ENCODE measurements at places on chromosomes 11 and 22.

DNA sequence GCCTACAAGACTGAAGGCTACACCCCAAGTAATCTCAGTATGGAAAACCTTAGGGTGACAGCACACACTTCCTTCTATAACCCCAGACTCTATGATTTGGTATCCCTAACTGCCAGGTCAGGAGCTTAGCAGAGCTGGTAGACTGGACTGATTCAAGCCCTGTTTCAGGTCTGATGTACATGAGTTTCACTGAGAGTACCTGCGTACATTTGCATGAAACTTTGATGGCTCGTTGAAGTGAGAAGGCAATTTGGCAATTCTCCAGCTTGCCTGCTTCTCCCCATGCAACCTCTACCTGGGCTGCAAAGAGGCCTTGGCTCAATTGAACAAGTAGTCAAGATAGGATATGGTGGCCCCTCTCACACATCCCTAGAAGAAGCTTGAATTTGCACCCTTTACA, 10.2 kb downstream of the FIBIN start:
- DNase-seq: no peak

DNA sequence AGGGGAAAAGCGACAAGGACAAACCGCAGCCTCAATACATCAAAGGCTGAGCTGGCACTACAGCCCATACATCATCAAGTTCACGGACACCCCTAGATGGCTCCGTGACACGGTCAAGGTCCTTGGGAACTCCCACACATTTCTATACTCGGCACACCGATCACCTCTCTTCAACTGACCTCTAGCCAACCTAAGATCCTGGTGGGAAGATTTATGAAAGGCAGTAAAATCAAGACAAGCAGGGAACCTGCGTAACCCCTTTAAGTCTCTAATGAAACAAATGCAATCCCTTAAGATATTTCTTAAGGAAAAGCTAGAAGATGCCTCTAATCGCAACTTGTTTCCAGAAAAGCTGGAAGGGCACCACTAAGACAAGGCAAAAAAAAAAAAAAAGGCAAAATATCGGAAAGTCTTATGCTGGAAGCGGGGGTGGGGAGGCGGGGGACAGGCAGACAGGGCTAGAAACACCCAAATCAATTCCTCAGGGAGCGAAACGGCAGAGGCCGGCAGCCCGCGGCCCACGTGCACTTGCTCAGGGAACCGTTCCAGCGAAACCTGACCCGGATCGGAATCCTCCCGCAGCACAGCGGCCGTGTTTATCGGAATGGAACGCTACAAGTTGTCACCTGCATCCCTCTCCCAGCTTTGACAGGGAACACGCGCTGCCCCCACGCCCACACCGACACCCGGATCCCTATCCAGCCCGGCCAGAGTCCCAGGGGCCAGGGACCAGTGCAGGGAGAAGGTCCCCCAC, 1.4 kb downstream of the ARHGAP20 start:
- DNase-seq: no peak

DNA sequence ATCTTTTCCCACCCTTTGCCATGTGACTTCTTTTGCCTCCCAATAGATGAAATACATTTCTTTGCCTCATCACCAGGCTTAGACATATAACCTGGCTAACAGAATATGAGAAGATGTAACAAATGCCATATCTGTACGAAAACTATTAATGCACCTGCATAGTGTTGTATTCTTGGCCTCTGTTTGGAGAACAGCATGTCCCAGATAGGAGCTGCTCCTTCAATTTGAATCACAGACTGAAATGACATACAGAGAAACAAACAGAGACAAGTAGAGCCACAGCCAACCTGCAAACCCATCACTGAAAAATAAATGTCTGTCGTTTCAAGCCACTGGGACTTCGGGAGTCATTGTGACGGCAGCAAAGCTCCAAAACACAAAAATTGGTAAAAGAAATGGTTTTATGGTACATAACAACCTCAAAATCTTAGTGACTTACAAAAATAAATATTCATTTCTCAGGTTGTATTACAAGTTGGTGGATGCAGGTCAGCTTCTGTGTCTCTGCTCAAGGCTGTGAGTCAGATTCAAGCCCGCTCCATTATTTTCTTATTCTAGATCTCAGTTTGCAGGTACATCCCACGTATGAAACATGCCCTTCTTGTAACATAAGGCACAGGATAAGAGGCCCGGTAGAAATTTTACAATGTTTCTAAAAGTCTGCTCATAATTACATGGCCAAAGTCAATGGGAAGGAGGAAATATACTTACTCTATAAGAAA, 171.3 kb upstream of the SOX6 start:
- no peak for DNase-seq

DNA sequence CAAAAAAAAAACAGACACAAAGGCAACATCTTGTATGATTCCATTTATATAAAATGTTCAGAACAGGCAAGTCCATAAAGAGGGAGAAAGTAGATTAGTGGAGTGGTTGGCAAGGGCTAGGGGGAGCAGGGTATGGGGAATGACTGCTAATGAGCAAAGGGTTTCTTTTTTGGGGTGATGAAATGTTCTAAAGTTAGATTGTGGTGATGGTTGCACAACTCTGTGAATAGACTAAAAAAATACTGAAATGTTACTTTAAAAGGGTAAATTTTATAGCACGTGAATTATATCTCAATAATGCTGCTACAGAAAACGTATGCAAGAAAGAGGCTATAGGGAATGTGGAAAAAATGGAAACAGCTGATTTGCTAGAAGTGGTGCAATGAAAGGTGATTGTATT, 155.1 kb downstream of the TENM4 start:
- DNase-seq: no peak

GRCh38 chr11:103529181-103529684, 420.0 kb downstream of the DYNC2H1 start:
- DNase-seq: no peak

- DNase-seq: peak; percentile 47
Observed at GRCh38 chr11:114059278-114059983, at the start of gene ZBTB16. ZBTB16 (plus strand) TSS chr11:114059711; CDS start chr11:114063301, 3,590 bp downstream.

GRCh38 chr11:47912843-47913437, 64.8 kb upstream of the NUP160 start:
- DNase-seq: no peak

DNA sequence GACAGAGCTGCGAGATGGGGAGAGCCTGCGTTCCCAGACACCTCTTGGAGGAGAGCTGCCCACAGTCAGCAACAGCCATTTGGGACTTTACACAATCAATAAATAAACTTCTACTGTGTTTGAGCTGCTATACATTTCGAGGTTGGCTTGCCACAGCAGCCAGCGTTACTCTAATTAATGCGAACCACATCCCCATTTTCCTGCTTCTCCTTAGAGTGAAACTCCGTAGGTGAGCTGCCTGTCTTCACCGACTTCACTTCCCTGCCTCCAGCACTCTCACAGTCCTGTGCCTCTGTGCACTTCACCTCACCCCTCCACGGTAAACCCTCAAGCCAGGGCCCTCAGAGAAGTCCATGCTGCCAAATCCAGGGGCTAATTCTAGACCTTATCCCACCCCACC, 5.9 kb upstream of the SLC22A12 start:
- DNase-seq: no peak

GRCh38 chr22:23283591-23284503, 103.5 kb downstream of the BCR start:
- no peak for DNase-seq

DNA sequence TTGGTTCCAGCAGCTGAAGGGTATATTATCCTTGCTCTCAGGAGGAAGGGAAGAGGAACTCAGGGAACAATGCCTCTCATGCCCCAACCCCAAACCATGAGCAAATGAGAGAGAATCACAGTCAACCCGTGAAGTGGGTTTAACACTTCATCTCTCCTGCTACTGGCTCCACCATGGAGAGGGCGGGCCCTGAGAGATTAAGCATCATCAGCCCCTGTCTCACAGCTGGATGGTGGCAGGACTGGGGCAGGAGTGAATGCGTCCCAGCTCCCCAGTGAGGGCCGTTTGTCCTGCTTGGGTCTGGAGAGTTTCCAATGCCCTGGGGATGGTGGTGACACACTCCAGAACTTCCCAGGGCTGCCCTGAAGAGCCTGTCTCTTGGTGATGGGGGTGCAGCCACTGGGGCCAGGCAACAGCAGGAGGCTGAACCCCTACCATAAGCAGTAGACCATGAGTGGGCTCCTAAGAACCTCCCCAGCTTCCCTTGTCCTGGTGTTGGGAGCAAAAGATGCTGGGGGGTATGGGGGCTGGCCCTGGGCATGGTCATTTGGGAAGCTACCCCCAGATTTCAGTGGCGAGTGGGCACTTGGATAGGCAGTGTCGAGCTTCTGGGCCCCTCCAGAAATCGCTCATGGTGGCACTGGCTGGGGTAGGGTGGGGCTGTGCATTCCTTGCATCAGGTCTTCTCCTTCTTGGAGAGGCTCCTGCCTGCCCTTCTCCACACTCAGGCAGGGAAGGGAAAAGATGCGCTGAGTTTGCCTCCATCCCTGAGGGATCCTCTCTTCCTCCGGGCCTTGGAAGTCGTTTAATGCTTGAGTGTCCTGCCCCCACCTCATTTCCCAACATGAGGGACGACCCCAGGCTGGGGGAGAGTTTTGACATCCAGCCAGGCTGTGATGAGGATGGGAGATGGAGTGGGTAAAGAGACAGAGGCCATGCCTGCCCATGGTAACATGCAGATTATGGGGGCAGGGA, 157.5 kb downstream of the ST3GAL4 start:
- DNase-seq: no peak

- DNase-seq: no peak
Observed at GRCh38 chr22:43996981-43997265, 27.2 kb upstream of the PARVB start.

GRCh38 chr11:114892381-114893197, 214.3 kb downstream of the NXPE2 start:
- peak; percentile 5 for DNase-seq

- no peak for DNase-seq
Observed at GRCh38 chr11:95829580-95830259, 39.4 kb downstream of the CEP57 start.

- no peak for DNase-seq
Observed at GRCh38 chr11:119619665-119620064, 109.3 kb downstream of the NECTIN1 start.

GRCh38 chr11:32210556-32210955, 119.7 kb downstream of the RCN1 start:
- DNase-seq: no peak

- DNase-seq: no peak
Observed at GRCh38 chr11:11976481-11977127, 31.8 kb downstream of the DKK3 start.

DNA sequence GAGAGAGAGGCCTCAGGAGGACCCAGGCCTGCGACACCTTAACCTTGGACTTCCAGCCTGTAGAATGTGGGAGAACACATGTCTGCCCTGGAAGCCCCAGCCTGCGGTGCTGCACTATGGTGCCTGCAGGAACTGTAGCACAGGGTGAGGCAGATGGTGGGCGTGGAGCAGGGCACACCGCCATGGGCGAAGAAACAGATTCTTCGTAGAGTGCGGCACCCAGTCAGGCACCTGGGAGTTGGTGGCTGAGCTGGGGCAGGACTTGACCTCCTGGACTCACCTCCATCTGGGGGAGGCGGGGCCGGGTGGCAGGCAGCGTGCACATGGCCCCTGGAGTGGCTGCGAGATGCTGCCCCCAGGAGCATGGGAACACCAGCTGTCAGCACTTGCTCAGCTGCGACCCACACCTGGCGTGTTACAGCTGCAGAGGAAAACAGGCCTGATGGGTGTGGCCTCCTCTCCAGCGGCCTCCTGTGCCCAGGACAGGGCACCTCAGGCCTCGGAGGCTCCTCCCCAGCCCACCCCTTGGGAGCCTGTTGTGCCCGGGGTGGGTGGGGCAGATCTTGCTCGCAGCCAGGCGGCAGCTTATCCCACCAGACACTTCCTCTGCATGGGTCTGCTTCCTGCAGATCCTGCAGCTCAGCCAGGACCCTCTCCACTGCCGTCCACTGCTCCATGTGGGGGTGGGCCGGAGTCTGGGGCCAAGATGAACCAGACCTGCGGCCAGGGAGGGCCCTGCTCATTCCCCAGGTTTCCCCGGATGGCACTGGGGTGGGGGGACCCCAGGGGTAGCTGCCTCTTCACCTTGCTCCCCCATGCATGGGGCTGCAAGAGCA, 80.4 kb downstream of the MYEOV start:
- no peak for DNase-seq
